ENCODE measurements at places on chromosomes 12 and 14.

DNA sequence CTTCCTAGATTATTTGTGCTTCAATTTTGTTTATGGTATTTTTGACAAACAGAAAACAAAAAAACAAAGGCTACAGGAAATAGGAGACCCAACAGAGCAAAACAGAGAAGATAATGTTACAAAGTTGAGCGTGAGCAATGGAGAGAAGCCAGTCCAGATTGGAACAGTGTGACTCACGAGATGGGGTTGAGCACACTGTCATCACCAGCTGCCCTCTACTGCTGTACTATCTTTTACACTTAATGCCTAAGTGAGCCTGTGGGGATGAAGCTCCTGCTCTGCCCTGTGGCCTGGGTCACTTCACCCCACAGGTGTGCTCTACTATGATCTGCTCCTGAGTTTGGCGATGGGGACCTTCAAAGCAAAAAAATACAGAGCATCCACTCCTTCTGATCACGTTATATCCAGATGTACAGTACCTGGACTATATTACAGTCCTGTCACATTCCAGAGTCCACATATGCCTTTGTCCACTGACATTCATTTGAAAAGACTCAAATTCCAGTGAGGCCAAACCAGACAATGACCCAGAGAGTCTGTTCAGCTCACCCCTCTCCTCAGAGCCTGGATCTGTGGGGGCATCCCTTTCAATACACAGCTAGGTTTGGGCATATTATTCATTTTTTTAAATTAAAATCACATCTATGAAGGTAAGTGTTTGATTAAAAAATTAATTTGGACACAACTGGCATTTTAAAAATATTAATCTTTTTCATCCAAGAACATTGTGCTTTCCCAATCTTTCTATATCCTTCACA is 4.4 kb downstream of the IPO8 start:
- DNase-seq = peak; percentile 53

GRCh38 chr14:101491841-101492240 is 69.5 kb upstream of the DIO3 start:
- DNase-seq = no peak

DNA sequence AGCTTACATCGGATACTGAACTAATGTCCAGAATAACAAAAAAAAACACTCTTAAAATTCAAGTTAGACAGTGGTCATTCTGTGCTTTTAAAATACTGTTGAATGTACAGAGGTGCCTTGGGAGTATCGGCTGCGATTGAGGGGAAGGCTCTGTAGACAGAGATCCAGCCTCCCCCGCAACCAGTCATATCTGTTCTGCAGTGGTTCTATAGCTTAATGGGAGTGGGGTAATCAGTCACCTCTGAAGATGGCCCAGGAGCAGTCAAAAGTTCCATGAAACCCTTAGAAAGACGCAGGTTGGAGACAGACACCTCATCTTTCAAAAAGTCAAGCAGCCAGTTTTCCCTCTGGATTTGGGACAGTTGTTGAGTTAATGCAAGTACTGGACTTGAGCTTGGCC is 1486.6 kb upstream of the TMEM132C start:
- DNase-seq = no peak

GRCh38 chr12:72094490-72094889 is 155.8 kb downstream of the TPH2 start:
- no peak for DNase-seq

DNA sequence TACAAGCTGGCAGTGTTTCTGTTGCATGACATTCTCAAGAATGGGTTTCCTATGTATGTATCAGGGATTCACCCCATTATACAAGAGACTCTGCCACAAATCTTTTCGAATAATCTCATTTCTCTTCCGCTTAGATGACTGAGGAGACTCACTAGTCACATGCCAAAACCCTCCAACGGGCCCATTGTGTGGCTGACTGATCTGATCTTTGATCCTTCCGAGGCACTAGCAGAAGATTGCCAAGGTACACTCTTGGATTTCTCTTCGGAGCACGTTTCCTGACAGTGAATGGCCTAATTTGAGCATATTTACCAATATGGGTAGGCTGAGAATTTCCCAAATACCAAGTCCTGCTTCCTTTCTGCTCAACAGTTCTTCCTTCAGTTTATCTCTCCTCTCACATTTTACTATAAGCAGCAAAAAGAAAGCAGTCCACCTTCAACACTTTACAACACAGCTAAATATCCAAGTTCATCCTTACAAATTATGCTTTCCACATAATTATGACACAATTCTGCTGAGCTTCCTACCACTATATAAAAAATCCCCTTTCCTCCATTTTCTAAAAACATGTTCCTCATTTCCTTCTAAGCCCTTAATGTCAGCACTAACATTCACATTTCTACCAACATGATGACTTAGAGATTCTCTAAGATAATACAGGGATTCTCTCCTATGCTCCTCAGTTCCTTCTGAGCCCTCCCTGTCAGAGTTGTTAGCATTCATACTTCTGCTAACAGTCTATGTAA is 11.0 kb downstream of the PRPH start:
- DNase-seq = no peak

DNA sequence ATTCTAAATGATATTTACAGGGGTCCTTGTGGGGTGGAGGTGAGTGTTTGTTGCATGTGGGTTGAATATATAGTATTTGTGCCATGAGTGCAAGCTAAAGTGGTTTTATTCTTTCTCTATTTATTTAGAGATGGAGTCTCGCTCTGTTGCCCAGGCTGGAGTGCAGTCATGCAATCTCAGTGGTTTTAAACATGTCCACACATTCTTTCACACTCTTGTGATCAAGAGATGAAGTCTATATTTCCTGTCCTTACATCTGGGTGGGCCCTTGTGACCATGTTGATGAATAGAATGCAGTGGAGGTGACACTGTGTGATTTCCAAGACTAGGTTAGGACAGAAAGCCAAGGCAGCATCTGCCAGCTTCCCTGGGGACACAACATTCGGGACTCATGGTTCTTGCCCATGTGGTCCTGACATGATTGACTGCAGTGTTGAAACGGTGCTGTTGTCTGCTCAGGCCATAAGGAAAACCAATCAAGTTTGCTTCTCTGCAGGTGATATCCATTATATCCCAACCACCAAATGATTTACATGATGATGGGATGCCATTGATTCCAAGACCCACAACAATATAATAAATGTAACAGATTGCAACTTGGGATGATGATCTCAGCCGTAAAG is 172.6 kb downstream of the SUDS3 start:
- no peak for DNase-seq

DNA sequence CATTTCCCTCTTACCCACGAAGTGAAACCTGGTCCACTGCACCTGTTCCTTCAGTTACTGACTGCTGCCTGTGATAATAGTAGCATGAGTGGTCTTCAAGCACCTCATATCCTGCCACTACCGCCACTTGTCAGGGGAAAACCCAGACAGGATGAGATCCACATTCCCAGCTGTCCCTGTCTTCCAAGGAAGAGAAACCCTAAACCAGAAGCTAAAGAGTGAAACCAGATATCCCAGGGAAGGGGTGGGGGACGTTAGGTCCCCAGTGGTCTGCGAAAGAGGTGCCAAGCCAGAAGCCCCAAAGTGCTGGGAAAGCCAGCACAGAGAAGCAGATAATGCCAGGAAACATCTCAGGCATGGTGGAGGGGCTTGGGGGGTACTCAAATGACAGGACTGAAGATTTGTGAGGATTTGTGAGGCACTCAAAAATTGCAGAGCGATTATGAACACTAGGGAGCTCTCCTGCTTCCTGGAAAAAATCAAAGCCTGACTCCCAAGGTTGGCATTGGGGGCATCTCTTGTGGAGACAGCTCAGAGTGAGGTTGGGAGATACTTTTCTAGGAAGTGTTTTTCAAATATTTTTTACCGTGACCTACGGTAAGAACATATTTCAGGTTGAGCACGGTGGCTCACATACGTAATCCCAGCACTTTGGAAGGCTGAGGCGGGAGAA is 77.9 kb downstream of the TMEM30B start:
- no peak for DNase-seq

All from H4 (cell line).